ENCODE measurements at places on chromosomes 1 and 21. TPM values are rescaled to one million over a fixed set of nuclear protein-coding genes. Genes with fewer than 3 reads are reported as not detected.

- H3K4me1 ChIP-seq = peaks cover 7% of the 10 kb centered on the region
- H3K27ac ChIP-seq = peak overlapping the region; percentile 97
- peak overlapping the region; percentile 76 for H3K4me3 ChIP-seq
- DNase-seq = no peak
- H3K27me3 ChIP-seq = no peaks in the 10 kb centered on the region
Measured at GRCh38 chr1:156214024-156214748, 1.4 kb downstream of the PMF1 start.

- H3K4me3 ChIP-seq = no peak overlapping the region
- H3K27ac ChIP-seq = no peak overlapping the region
- H3K27me3 ChIP-seq = no peaks in the 10 kb centered on the region
- H3K36me3 ChIP-seq = no peaks in the 10 kb centered on the region
- DNase-seq = no peak
Measured at GRCh38 chr1:222974496-222974895, 159.7 kb downstream of the DISP1 start.

DNA sequence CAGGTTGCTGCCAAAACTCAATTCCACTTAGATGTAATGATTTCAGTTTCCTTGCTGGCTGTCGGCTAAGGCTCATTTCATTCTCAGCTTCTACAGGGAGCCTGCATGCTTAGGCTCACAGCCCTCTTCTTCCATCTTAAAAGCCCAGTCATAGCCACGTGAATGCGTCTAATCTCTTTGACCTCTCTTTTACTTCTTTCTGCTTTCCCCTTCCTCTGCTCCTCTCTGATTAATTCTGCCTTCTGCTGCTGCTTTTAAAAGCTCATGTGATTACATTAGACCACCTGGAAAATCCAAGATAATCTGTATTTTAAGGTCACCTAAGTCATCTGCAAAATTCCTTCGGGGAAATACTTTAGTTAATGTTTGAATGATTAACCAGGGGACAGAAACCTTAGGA, 812.8 kb upstream of the BRINP3 start:
- no peaks in the 10 kb centered on the region for H3K36me3 ChIP-seq
- H3K4me3 ChIP-seq = no peak overlapping the region
- no peaks in the 10 kb centered on the region for H3K4me1 ChIP-seq
- DNase-seq = no peak
- no peak overlapping the region for H3K27ac ChIP-seq

OLFML2B gene
- total RNA-seq = 1.5 TPM

DNA sequence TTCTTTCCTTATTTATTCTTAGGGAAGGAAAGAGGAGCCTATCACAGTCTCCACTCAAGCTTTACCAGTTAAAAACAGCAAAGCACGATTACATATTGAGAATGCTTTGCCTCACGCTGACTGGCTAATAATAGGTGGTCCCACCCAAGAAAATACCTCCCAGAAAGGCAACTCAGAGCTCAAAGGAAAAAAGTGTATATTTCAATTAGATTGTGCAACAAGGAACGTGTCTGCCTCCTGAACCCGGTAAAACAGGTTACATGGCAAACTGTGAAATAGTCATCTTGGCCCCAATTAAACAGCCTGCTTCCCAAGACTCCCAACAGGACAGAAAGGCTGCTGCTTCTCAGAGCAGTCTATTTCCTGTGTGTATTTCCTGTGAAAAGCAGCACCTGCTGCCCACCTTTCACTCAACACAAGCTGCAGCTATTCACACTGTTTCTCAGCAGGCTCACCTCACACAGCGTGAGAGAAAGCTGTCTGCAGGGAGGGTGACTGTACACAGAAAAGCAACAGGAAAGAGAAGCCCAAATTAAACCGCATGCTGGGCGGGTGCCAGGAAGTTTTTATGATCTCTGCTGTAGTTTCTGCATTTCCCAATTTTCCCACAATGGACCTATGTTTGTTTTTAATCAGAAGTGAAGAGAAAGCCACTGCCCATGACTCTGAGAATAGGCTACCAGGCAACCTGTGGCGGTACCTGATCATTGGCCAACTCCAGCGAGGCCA, 44.0 kb downstream of the URB1 start:
- H3K36me3 ChIP-seq = peaks cover 3% of the 10 kb centered on the region
- H3K4me3 ChIP-seq = no peak overlapping the region
- no peak for DNase-seq
- no peaks in the 10 kb centered on the region for H3K4me1 ChIP-seq
- no peak overlapping the region for H3K27ac ChIP-seq
- H3K27me3 ChIP-seq = no peaks in the 10 kb centered on the region

GRCh38 chr1:228392111-228392936, 14.3 kb downstream of the TRIM11 start:
- H3K4me1 ChIP-seq = peaks cover 14% of the 10 kb centered on the region
- H3K36me3 ChIP-seq = peaks cover 3% of the 10 kb centered on the region
- no peak overlapping the region for H3K4me3 ChIP-seq
- no peak for DNase-seq

MEF2D gene
- total RNA-seq = 30.9 TPM

RBP7 gene
- 28.9 TPM for total RNA-seq

GRCh38 chr1:62352387-62352786, 33.2 kb upstream of the KANK4 start:
- H3K27ac ChIP-seq = no peak overlapping the region
- no peaks in the 10 kb centered on the region for H3K36me3 ChIP-seq
- no peak overlapping the region for H3K4me3 ChIP-seq
- H3K27me3 ChIP-seq = no peaks in the 10 kb centered on the region
- no peaks in the 10 kb centered on the region for H3K4me1 ChIP-seq

CSMD2 gene
- total RNA-seq = not detected

DNA sequence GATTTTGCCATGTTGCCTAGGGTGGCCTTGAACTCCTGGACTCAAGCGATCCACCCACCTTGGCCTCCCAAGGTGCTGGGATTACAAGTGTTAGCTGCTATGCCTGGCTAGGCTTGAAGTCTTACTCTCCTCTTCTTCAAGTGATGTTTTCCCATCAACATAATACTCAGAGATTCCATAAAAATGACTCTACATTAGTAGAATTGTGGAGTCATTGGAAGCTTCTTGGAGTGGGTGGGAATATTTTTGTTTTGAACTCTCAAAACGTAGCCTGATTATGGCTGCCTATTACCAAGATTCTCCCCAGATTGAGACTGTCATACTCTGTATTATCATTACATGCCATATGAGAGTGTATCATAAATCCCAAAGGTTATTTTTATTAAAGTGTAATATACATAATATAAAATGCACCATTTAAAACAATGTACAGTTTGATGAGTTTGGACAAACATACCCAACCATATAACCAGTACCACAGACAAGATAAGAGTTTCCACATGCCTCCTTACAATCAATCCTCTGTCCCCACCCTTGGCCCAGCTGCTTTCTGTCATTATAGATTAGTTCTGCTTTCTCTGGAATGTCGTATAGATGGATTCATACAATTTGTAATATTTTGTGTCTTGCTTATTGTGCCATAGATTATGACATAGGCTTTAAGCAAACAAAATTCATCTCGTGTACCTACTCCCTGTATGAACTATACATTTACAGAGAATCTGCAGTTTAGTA, 8.0 kb upstream of the DNM3 start:
- H3K4me3 ChIP-seq = no peak overlapping the region
- H3K27ac ChIP-seq = no peak overlapping the region
- H3K4me1 ChIP-seq = no peaks in the 10 kb centered on the region
- no peaks in the 10 kb centered on the region for H3K27me3 ChIP-seq
- H3K36me3 ChIP-seq = no peaks in the 10 kb centered on the region
- no peak for DNase-seq

- H3K4me1 ChIP-seq = no peaks in the 10 kb centered on the region
- H3K27me3 ChIP-seq = no peaks in the 10 kb centered on the region
- H3K36me3 ChIP-seq = no peaks in the 10 kb centered on the region
- no peak overlapping the region for H3K4me3 ChIP-seq
- DNase-seq = no peak
Measured at GRCh38 chr1:76109404-76109803, 34.9 kb downstream of the ST6GALNAC3 start.

GRCh38 chr1:228463559-228464455, 23.4 kb upstream of the RNF187 start:
- H3K36me3 ChIP-seq = no peaks in the 10 kb centered on the region
- H3K4me1 ChIP-seq = peaks cover 6% of the 10 kb centered on the region
- H3K27ac ChIP-seq = no peak overlapping the region

- H3K27me3 ChIP-seq = no peaks in the 10 kb centered on the region
- H3K4me3 ChIP-seq = no peak overlapping the region
- H3K27ac ChIP-seq = no peak overlapping the region
- H3K4me1 ChIP-seq = no peaks in the 10 kb centered on the region
Measured at GRCh38 chr1:96079581-96079980, 642.0 kb upstream of the PTBP2 start.

DNA sequence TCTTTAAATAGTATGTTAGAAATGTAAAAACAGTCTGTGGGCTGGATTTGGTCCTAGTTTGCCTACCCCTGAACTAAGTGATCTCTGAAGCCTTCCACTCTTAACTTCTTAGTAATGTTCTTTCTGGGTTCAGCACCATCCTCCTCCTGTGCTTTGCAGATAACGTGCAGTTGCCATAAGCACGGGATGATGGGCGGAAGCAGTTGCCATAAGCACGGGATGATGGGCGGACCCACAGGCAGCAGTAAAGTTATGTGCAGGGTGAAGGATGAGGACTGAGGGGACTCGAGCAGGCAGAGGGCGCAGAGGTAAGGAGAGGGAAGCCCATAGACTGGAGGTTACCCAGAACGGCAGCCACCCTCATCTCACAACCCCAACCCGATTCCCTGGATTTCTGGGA, 25.6 kb downstream of the GPA33 start:
- no peaks in the 10 kb centered on the region for H3K4me1 ChIP-seq
- no peaks in the 10 kb centered on the region for H3K27me3 ChIP-seq
- no peaks in the 10 kb centered on the region for H3K36me3 ChIP-seq
- DNase-seq = no peak
- H3K4me3 ChIP-seq = no peak overlapping the region
- no peak overlapping the region for H3K27ac ChIP-seq

DNA sequence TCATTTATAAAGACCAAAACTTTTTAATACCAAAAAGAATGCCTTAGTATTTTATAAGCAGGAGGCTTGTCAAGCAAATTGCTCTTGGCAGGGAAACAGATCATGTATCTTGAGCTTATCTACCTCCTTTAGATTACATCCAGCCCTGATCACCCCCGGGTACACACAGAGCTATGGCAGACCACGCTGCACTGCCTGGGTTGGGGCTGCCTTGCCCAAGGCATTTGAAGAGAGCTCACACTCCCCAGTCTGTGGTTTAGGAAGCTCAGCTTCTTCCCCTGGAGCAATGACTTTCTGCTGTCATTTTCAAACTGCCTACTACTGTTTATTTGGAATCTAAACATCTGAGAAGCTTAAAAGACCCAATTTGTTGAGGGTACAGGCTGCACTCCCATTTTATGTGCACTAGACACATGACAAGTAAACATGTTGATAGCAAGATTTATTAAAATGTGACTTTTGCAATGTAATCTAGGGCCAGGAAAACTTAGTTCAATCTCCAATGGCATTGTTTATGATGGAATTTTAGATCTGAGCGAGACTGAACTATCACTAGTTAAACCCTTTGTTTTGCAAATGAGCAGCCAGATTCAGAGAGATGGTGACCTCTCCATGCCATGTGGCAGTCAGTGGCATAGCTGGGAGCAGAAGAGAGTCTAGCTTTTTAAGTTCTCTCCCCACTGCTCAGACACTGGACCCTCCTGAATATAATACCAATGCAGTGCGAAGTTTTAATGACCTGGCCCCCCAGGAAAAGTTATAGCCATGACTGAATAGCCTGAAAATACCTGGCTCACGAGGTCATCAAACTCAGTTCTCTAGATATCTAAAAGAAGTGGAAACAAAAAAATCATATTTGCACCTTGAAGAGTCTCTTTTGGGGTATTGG, 214.9 kb downstream of the HLX start:
- H3K27ac ChIP-seq = no peak overlapping the region
- H3K36me3 ChIP-seq = no peaks in the 10 kb centered on the region
- DNase-seq = no peak
- H3K4me3 ChIP-seq = no peak overlapping the region
- H3K27me3 ChIP-seq = no peaks in the 10 kb centered on the region

DNA sequence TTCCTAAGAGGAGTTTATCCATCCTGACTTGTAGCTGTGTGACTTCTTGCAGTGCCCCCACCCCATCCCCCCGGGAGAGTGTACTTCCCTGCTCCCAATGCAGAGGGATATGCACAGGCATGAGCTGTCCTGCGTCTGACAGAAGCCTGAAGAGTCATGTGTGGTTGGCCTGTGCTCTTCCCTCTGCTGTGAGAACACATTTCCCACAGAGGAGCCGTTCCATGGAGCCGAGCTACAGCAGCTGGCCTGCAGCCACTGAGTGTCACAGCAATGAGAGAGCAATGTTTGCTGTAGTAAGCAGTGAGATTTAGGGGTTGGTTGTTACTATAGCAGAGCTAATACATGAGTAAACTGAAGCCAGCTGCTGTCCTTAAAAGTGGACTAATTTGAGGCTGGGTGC, 22.0 kb downstream of the PARS2 start:
- H3K27me3 ChIP-seq = no peaks in the 10 kb centered on the region
- H3K4me3 ChIP-seq = no peak overlapping the region
- no peak for DNase-seq
- H3K27ac ChIP-seq = no peak overlapping the region
- peaks cover 13% of the 10 kb centered on the region for H3K36me3 ChIP-seq

DNA sequence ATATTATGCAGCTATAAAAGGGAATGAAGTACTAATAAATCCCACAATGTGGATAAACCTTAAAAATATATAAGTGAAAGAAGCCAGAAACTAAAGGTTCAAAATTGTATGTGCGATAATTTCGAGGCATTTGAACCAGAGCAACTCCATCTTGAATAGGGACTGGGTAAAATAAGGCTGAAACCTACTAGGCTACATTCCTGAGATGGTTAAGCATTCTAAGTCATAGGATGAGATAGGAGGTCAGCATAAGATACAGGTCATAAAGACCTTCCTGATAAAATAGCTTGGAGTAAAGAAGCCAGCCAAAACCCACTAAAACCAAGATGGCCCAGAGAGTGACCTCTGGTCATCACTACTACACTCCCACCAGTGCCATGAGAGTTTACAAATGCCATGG, 103.1 kb downstream of the SLC16A1 start:
- H3K4me1 ChIP-seq = no peaks in the 10 kb centered on the region
- no peak overlapping the region for H3K27ac ChIP-seq
- no peaks in the 10 kb centered on the region for H3K27me3 ChIP-seq
- no peaks in the 10 kb centered on the region for H3K36me3 ChIP-seq
- DNase-seq = no peak
- no peak overlapping the region for H3K4me3 ChIP-seq

DNA sequence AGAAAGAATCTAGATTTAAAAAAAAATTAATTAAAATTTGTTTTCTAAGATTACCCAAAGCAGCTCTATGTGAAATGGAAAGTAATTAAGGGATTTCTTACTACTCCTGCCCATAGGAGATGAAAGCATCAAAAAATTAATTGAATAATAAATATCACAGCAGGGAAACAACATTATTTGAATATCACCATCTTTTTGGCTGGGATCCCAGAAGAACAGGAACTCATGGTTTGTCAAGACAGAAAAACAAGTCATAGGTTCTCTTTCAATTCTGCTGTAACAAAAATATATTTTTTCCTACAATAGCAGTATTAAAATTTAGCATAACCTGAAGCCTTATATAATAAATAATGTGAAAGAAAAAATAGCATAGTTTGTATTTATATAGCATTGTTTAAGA, 1713.4 kb downstream of the NCAM2 start:
- H3K4me1 ChIP-seq = no peaks in the 10 kb centered on the region
- H3K27me3 ChIP-seq = no peaks in the 10 kb centered on the region
- no peaks in the 10 kb centered on the region for H3K36me3 ChIP-seq

GRCh38 chr1:186409091-186409490, 33.5 kb downstream of the ODR4 start:
- H3K27me3 ChIP-seq = no peaks in the 10 kb centered on the region
- H3K4me3 ChIP-seq = no peak overlapping the region
- no peak overlapping the region for H3K27ac ChIP-seq
